ENCODE measurements at places on chromosomes 16 and 17.

- DNase-seq: no peak
Observed at GRCh38 chr16:2467528-2468232, 3.4 kb upstream of the NTN3 start.

DNA sequence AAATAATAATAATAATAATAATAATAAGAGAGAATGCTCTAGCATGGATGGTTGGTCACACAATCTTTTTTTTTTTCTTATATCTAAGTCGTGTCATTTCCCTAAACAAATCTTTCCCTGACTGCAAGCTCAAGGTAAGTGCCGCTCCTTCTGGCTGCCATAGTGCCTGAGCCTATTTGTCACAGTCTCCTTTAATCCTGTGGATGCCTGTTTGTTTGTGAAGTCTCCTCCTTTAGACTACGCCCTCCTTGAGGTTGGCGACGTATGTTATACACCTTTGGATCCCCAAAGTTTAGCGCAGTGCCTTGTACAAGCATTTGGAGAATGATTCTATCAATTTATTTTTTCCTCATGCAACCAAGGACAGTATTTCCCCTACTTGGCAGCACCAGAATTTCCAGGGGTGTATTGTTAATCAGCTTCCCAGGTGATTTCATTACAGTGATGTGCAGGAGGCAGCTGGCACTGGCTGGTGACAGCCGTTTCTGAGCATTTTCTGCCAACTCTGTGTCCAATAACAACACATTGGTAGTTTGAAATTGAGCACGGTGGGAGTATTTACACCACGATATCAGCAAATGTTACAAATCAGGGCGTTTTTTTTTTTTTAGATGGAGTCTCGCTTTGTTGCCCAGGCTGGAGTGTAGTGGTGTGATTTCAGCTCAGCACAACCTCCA is 26.6 kb downstream of the TMEM238L start:
- no peak for DNase-seq

GRCh38 chr17:77662833-77663232 is 295.7 kb upstream of the TNRC6C start:
- no peak for DNase-seq

DNA sequence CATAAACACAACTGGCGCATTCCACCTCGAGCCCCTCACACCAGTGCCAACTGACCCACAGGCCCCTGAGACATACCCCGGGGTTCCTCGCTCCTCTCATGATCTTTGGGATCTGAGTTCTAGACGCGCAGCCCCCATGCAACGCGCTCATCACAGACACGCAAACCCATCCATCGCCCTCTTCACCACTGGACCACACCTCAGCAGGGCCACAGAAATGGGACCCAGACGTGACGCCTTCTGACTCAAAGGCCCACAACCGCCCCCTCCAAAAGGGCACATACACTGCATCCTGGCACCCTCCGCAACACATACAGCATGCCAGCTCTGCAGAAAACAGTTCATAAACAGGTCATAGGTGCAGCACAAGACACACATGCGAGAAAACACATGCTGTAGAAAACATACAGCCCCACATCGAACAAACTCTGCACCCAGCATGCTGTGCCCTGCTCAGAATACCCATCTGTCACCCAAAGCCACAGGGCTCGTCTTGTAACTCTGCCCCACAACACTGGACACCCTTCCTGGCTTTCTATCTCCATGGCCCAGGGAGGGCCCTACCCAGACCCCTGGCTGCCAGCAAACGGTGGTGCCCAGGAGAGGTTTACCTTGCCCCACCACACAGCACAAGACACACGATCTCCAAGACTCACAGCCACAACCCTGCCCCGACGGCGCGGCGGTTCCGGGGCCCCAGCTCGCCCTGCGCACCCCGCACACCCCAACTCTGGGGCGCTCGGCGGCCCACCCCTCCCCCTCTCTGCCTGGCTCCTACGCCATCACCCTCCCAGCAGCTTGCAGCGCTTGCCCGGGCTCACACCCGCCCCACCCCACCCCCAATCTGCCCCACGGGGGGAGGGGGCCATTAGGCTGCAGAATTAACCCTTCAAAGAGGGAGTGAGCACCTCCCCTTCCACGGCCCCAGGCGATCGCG is 887 bp downstream of the ZBTB4 start:
- DNase-seq: no peak

GRCh38 chr17:19539040-19539399 is 5.4 kb downstream of the SLC47A1 start:
- no peak for DNase-seq

DNA sequence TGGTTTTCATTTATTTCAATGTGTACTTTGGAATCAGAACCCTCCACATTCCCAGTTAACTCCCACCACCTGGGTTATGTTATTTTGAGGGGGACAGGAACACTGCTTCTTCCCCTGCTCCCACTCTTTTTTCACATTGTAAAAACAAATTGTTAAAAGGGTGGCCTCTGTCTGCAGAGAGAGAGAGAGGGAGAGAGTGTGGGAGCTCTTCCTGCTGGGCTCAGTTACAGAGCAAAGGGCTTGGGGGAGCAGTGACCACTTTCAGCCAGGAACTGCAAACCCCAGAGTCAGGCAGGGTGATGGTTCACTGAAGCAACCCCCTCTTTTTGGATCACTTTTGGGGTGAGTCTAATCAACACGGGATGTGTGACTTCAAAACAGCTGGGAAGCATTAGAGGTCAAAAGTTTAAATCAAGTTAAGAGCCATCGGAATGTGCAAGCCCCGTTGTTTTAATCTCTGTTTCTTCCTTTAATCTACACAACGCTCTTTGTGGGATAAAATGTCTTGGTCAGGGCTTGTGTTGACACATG is 577.0 kb upstream of the CDH11 start:
- no peak for DNase-seq

- DNase-seq: no peak
Observed at GRCh38 chr16:25038239-25038954, 23.2 kb upstream of the ARHGAP17 start.

DNA sequence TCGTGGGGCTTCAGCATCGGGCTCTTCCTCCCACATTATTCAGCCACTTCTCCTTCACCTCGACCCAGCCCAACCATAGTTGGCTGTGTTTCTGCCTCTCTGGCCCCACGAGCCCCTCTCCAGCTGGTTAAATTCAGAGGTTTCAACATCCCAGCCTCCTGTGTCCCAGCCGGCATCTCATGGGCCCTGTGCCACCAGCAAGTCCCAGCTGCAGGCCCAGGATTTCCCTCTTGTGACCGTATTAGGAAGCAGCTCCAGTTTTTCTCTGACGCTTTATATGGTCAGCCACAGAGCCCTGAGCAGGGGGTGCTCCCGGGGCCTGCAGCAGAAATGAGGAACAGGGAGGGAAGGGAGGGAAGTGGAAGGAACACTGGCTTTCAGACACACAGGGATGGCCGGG is 27.4 kb downstream of the MYH11 start:
- DNase-seq: no peak

GRCh38 chr17:45722161-45722560 is 62.0 kb upstream of the CRHR1 start:
- DNase-seq: no peak

DNA sequence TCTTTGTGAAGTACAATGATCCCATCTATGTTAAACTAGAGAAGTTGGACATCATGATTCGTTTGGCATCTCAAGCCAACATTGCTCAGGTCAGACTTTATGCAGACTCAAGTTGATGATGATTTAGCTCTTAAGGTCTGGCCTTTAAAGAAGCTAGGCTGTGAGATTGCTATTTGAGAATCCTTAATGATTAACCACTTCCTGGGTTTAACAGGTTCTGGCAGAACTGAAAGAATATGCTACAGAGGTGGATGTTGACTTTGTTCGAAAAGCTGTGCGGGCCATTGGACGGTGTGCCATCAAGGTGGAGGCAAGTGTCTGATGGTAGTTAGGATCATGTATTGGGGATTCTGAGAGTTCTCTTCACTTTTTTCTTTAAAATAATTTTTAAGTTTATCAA is 40.3 kb downstream of the AP2B1 start:
- DNase-seq: no peak

DNA sequence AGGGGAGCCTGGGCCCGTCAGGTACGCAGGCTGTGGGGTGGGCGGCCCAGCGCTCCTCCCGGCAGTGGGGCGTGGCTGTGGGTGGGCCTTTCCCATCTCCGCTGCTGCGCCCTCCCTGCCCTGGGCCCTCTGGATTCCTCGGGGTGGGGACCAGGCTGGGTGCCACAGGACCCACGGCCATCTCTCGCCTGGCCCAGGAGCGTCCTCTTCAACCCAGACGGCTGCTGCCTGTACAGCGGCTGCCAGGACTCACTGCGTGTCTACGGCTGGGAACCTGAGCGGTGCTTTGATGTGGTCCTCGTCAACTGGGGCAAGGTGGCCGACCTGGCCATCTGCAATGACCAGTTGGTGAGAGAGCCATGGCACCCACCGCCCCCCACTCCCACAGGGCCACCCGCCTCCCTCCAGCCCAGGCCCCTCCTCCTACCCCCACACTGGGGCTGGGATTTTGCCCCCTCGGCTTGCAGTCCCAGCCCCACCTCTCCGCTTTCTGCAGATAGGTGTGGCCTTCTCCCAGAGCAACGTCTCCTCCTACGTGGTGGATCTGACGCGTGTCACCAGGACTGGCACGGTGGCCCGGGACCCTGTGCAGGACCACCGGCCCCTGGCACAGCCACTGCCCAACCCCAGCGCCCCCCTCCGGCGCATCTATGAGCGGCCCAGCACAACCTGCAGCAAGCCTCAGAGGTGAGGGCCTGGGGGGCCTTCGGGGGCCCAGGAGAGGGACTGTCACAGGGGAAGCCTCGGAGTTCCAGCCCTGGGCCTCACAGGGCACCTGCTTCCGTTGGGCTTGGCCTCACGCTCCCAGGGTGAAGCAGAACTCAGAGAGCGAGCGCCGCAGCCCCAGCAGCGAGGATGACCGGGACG is 17.2 kb downstream of the KATNB1 start:
- DNase-seq: no peak

GRCh38 chr17:38711792-38712571 is 6.9 kb downstream of the MLLT6 start:
- DNase-seq: no peak

DNA sequence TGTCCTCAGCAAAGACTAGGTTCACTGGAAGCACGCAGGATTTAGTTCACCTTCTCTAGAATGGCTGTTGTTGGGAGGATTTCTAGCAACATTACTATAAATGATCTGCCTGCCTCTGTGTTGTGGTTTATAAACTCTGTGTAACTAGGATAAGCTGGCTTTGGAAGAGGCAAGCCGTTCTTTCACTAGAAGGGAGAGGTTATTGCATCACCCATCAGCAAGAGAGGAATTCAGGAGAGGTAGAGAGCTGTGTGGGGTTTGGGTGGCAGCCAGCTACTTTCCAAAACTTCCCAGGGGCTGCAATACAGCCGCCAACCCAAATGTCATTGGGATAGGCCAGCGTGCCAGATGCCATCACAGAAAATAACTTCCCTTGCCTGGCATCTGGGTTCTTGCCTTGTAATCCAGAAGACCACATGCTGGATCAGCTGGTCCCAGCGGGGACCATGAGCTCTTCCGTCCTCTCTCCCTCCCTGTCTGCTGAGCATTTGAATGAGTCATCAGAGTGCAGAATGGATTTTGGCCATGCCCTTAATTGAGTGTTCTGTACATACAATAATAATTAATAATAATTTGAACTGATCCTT is 95.7 kb upstream of the RBFOX1 start:
- no peak for DNase-seq

DNA sequence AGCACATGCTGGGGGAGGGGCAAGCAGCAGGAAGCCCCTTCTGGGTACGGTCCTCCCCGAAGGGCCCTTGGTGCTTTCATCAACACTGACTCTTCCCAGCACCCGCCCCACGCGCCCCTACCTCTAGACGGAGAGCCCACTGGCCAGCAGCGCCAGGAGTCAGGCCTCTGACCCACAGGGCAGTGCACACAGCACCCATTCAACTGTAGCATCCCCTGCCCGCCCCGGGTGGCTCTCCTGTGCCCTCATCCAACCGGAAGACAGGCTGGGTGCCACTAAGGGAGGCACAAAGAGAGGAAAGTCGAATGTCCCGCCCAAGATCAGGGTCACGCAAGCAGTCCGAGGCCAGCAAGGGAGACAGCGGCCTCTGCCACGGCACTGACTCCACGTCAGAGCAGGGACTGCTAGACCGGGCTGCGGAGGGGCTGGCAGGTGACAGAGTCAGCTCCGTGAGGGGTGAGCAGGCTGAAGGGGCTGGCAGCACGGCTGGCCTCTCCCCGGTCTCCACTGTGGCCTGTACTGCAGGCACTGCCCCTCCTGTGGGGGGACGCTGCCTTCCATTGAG is 9.8 kb downstream of the MSRB1 start:
- DNase-seq: no peak

- no peak for DNase-seq
Observed at GRCh38 chr17:19645734-19646201, 2.8 kb upstream of the ALDH3A2 start.

GRCh38 chr16:86049641-86050040 is 150.7 kb downstream of the IRF8 start:
- no peak for DNase-seq

GRCh38 chr17:10156599-10156947 is 41.8 kb downstream of the GAS7 start:
- DNase-seq: no peak

GRCh38 chr16:52212841-52213240 is 334.1 kb downstream of the TOX3 start:
- no peak for DNase-seq

DNA sequence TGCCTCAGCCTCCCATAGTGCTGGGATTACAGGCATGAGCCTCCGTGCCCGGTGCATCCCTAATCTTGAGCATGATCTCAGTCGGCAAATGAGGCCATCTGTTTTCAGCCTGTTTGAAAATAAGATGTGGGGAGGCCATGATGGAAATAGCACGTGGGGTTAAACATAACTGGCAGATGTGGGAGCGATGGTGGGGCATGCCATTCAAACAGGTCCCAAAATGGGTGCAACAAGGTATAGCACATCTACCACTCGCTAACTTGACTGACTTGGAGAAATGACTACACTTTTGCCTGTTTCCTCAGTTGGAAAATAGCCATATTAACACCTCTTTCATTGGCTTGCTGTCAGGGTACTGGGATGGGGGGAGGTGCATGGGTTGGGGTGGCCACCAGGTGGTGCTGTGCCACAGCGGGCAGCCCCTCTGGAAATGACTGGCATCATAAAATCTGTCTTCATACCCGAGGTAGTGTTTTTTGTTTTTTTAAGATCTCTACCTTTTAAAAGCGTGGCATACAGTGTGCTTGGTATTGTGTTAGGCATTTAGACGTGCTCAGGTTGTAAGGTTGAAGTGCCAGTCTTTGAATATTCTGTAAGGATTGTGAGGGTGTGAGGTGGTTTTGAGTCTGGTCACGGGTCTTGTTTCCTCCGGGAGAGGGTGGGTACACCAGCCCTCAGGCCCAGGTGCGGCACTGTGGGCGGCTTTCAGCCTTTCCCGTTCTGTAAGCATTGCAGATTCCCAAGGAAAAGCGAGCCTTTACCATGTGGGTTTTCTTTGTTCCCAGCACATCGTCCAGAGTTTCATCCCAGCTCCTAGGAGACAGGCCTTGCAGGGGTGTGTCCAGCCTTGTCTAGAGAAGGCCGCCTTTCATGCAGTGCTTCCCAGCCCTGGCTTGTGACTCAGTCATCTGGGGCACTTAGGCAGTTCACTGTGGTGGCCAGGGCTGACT is 2.9 kb upstream of the TTYH2 start:
- DNase-seq: no peak

- no peak for DNase-seq
Observed at GRCh38 chr17:74290340-74290739, 16.3 kb downstream of the DNAI2 start.

GRCh38 chr17:3944485-3945388 is 19.5 kb downstream of the ATP2A3 start:
- peak; percentile 41 for DNase-seq
